ENCODE measurements at places on chromosomes 11 and 22.
A peak's percentile ranks its signal among the peaks of the same experiment; 100 is the strongest.

DNA sequence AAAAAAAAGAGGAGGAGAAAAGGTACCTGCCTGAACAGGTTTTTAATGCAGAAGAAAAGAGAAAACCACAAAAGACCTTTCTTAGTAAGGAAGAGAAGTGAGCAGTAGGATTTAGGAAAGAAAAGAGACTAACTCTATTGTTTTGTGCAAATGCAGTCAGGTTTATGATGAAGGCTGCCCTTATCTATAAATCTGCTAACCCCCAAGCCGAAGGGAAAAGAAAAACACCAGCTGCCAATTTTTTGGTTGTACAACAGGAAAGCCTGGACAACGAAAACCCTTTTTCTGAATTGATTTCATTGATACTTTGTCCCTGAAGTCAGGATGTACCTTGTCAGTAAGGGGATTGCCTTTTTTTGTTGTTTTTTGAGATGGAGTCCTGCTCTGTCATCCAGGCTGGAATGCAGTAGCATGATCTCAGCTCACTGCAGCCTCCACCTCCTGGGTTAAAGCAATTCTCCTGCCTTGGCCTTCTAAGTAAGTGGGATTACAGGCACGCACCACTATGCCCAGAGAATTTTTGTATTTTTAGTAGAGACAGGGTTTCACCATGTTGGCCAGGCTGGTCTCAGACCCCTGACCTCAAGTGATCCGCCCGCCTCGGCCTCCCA lies 21.2 kb downstream of the POLD4 start:
- DNase-seq: no peak

GRCh38 chr11:47282462-47282861 lies 12.5 kb downstream of the MADD start:
- no peak for DNase-seq

- no peak for DNase-seq
Measured at GRCh38 chr22:38172832-38173640, 8.6 kb downstream of the PLA2G6 start.

DNA sequence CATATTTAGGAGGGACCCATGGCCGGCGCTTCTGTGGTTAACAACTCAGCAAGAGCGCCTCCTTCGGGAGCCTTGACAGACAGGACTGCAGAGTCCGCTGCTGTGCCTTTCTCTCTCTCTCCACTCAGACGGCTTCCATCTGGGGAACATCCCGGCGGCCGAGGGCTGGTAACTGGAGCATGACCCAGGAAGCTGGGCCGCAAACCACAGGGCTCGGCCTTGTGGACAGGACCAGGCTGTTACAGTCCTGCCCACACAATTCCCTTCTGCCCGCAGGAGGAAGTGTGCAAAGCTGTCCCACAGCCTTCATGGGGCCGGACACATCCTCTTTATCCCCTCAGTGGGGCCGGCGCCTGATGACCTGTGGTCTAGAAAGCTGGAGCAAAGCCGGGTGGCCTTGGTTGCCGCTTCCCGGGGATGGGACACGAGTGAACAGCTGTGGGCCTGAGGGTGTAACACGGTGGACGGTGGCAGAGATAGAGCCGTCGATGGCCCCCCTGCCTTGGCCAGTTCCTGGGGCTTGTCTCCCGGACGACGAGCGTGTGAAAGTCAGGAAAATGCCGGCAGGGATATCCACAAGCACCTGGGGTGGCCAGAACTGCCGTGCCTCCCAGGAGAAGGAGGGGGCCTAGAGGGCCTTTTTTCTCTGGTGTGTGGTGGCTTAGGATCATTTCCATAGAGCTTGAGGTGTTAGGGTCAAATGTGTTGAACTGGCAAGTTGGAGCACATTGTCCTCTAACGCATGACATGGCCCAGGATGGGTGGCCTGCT lies 50.1 kb downstream of the FBLN1 start:
- DNase-seq: peak; percentile 97

- no peak for DNase-seq
Measured at GRCh38 chr22:34105461-34106062, 185.3 kb upstream of the LARGE1 start.

DNA sequence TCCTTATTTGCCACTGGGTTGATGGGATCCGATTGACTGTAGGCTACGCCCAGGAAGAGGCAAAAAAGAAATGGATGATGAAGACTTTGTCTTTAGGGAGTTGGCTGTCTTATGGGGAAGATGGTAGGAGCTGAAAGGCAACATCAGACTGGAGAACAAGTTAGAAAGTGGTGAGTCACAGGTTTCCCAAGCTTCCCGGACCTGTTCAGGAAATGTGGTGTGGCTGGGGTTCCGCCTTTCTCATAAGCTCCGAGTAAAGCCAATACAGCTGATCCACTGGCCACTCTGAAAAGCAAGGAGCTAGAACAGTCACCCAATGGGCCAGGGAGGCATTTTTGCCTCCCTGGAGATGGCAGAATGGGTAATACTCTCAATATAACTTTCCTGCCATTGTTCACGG lies 194.5 kb downstream of the SNX19 start:
- DNase-seq: peak; percentile 40

GRCh38 chr11:606245-606644 lies 9.5 kb downstream of the IRF7 start:
- no peak for DNase-seq

- peak; percentile 95 for DNase-seq
Measured at GRCh38 chr11:13261591-13262061, 16.0 kb upstream of the BMAL1 start.

DNA sequence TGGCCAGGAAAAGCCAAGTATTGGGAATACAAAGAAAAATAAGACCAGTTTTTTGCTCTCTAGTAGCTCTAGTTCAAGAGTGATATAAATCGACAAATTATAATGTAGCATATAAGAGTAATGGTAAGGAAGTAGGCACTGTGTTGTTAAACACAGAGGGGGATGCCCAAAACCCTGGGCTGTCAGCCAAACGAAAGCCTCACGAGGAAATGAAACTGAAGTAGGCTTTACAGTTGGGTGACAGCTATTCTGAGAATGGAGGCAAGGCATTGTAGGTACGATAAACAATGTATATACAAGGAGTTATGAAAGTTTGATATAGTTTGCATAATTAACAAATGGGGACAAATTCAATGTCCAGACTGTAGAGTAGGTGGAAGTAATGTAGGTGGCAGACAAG lies 176.4 kb downstream of the FAM181B start:
- no peak for DNase-seq

DNA sequence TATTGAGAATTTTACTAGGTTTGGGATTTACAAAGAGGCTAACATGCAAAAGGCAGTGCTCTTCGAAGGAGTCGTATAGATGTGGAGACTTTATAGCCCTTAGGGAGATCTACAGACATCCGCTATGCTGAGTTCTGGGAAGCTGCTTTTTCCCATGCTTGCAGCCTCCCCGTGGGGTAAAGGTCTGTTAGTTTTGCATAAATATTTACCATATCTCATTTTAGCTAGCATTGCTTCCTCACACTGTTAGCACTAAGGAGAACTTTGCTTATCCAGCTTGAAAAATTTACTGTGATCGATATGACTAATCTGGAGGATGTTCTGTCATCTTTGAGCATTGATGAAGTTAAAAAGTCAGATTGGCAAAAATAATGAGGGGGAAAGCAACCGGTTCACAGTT lies 18.6 kb downstream of the ARHGEF12 start:
- DNase-seq: no peak

GRCh38 chr22:24416095-24416494 lies 11.3 kb upstream of the ADORA2A start:
- no peak for DNase-seq

- peak; percentile 46 for DNase-seq
Measured at GRCh38 chr11:112249871-112250610, 10.6 kb downstream of the PLET1 start.

DNA sequence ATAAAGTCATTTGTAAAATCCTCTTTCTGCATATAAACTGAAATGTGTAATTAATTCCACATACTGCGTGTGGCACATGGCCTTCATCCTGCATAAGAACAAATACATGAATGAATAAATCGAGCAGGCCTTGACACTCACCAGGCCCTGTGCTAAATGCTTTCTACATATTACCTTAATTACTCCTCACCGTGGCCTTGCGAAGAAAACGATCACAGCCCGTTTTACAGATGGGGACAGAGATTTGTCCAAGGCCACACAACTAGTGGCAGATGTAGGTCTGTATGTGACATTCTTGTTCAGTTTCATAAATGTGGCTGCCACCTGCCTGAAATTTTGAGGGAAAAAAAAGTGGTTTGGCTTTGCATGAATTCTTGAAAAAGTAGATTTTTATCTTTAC lies 5.8 kb upstream of the CCND1 start:
- no peak for DNase-seq

GRCh38 chr11:128205796-128206195 lies 381.6 kb downstream of the ETS1 start:
- no peak for DNase-seq

GRCh38 chr11:68358416-68358815 lies 46.0 kb downstream of the LRP5 start:
- DNase-seq: peak; percentile 44

GRCh38 chr22:29769723-29770321 lies 2.7 kb downstream of the UQCR10 start:
- no peak for DNase-seq

GRCh38 chr11:57155400-57155799 lies 26.4 kb upstream of the LRRC55 start:
- DNase-seq: no peak

- peak; percentile 79 for DNase-seq
Measured at GRCh38 chr22:23539135-23539838, 40.8 kb downstream of the IGLL1 start.

GRCh38 chr22:24156141-24156912 lies 25.0 kb upstream of the SUSD2 start:
- peak; percentile 62 for DNase-seq

GRCh38 chr22:39833610-39834009 lies 60.0 kb downstream of the ENTHD1 start:
- no peak for DNase-seq

GRCh38 chr11:65654375-65655349 lies 8.1 kb downstream of the RELA start:
- no peak for DNase-seq

DNA sequence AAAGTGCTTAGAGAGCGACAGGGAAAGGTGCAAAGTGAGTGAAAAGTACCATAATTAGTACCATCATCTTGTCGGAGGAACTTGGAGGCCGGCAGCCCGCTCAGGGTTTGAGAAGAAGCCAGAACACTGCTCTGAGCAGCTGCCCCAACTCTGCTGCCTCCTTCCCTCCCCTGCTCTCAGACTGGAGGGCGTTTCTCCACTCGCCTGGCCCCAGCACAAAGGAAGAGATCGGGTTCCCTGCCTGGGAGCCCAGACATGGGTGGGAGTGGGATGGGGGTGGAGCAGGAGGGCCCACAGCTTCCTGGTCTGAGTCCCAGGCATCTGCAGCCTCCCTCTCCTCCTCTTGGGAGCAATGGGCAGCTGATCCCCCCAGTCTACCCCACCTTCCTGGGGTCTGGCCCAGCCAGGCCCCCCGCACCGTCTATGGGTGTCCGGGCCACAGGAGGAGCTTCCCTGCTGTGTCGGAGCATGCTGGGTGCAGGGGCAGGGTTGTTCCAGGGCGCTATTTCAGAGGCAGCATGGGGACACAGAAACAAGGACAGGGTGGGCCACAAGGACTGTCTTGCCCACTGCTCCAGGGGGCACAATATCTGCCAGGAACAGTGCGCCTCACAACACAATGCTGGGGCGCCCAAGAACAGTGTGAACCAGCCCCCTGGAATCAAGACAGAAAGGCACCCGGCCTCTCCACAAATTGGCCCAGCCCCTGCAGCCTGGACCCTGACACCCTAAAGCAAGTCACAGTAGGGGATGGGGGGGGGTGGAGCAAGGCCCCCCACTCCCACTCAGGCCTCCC lies 4.8 kb downstream of the LIF start:
- DNase-seq: no peak

DNA sequence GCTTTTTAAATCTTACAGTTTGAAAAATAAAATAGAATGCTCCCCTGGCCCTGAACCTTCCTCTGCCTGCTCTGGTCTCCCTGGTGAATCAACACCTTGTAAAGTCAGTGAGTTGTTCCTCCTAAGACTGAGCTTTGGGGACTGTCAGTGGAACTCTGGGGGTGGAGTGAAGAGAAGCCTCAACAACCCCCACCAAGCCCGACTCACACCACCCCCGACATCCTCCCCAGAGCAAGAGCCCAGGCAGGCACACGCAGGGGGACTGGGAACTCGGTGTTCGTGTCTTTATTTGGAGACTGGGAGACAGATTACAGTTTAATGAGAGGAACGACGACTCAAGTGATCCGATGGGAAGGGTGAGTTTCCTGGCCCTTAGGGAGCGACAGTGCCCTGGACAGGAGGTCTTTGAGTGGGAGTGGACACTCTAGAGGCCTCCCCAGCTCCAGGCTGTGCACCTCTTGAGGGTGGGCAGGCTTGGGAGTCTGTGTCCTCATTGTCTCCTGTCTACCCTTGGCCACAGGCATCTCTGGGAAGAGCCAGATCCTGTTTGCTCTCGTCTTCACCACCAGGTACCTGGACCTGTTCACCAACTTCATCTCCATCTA lies 6.2 kb downstream of the KDELR3 start:
- DNase-seq: no peak

DNA sequence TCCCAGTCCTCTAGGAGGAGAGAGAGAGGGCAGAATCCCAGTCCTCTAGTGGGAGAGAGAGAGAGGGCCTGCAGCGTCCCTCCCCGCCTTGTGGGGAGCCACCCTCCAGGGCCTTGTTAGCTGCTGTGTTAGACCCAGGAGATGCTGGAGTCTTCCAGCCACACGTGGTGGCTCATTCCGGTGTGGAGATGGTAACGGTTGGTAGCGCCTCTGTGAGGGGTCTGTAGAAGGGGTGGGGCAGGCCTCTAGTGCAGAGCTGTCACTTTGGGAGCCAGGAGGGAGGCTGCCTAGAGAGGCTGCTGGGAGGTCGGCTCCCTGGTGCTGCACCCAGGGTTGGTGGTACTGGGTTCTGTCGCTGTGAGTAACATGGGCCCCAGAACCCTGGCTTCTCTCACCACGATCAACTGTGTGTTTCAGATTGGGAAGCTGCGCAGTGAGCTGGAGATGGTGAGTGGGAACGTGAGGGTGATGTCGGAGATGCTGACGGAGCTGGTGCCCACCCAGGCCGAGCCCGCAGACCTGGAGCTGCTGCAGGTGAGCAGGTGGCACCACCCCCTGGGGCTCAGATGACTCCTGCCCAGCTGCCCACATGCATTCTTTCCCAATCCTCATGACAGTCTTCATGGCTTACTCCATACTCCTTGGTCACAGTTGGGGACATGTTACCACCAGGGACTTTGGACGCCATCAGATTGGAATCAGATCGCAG lies 27.3 kb downstream of the TOM1 start:
- no peak for DNase-seq

DNA sequence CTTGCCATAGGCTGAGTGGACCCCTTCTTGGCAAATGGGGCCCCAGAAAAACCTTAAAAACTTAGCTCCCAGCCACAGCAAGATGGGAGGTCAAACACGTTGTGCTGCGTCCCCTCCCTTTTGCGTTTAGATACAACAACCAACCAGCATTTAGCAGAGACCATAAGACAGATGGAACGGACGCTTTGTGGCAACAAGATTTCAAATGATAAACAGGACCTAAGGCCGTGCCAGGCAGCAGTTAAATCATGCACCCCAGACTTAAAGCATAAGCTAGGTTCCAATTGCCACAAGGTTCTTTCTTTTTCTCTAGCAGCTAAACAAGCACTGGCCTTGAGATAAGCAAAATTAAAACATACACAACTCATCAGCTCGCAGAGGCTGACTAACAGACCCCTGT lies 39.4 kb upstream of the NTM start:
- DNase-seq: no peak
